ENCODE measurements at places on chromosomes 11 and 22. TPM values are rescaled to one million over a fixed set of nuclear protein-coding genes. Genes with fewer than 3 reads are reported as not detected.

- H3K4me1 ChIP-seq = peaks cover 11% of the 10 kb centered on the region
- peak overlapping the region; percentile 34 for H3K4me3 ChIP-seq
- no peak for DNase-seq
- H3K27me3 ChIP-seq = no peaks in the 10 kb centered on the region
- H3K27ac ChIP-seq = peak overlapping the region; percentile 10
Observed at GRCh38 chr22:36977401-36977861, 41.8 kb downstream of the TST start.

DNA sequence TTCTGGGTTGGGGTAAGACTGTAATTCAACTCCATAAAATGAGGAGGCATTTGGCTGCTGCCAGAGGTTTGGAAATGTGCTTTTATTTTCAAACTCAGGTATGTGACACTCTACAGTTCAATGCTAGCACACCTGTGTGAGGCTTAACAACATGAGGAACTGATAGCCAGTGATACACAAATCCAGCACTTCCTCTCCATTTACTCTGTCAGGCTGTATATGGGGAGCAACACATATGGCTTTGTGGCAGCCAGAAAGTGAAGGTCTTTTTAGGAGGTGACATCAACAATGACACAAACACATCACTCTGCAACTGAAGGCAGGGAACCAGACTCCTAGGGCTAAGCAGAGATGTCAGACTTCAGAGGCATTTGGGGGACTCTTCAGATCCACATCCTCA is 4.6 kb upstream of the LYVE1 start:
- DNase-seq = no peak
- H3K27me3 ChIP-seq = no peaks in the 10 kb centered on the region
- no peak overlapping the region for H3K4me3 ChIP-seq
- no peak overlapping the region for H3K27ac ChIP-seq
- H3K4me1 ChIP-seq = no peaks in the 10 kb centered on the region

The CCDC89 gene
- not detected for total RNA-seq

DNA sequence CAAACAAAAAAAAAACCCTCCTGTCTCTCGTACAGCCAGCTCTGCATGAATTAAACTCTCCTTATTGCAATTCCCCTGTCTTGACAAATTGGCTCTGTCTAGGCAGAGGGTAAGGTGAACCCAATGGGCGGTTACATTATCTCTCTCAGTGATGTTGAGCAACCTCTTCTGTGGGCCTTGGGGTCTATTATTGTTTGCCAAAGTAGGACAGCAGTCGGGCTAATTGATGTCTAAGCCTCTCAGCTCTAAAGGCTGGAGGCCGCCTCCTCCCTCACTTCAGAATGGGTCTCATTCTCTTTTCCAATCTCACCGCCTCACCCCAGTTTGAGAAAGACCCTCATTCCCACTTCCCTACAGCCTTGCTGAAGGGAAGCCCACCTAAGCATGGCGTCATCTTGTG is 1.3 kb upstream of the SLC25A45 start:
- H3K36me3 ChIP-seq = no peaks in the 10 kb centered on the region
- H3K4me1 ChIP-seq = peaks cover 83% of the 10 kb centered on the region
- no peak for DNase-seq

The CFAP68 gene
- total RNA-seq = 22.6 TPM

DNA sequence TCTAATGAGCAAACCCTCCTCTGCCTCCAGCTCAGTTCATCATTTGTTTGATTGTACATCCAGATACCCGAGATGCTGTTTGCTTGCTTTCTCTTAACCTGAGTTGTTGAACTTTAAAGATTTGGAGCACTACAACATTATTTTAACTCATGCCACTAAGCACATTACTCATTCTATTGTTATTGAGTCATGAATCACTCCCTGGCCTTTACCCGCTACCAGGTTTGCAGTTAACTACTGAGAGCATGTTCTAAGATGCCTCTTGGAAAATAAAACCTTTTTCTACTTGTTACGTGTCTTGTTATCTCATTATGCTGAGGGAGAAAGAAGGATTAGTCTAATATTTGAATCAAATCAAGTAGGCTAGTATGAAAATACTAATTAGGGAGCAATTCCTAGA is 720.6 kb upstream of the ANO5 start:
- no peaks in the 10 kb centered on the region for H3K36me3 ChIP-seq
- no peaks in the 10 kb centered on the region for H3K27me3 ChIP-seq
- H3K4me1 ChIP-seq = no peaks in the 10 kb centered on the region
- H3K4me3 ChIP-seq = no peak overlapping the region

The SYT9 gene
- 2.9 TPM for total RNA-seq

GRCh38 chr22:36884349-36885158 is 23.7 kb downstream of the NCF4 start:
- no peaks in the 10 kb centered on the region for H3K36me3 ChIP-seq
- H3K4me3 ChIP-seq = no peak overlapping the region
- no peaks in the 10 kb centered on the region for H3K27me3 ChIP-seq
- no peak overlapping the region for H3K27ac ChIP-seq
- DNase-seq = no peak
- no peaks in the 10 kb centered on the region for H3K4me1 ChIP-seq

GRCh38 chr22:32622744-32623110 is 148.1 kb downstream of the FBXO7 start:
- no peak for DNase-seq
- no peaks in the 10 kb centered on the region for H3K36me3 ChIP-seq
- peak overlapping the region; percentile 93 for H3K27ac ChIP-seq
- no peaks in the 10 kb centered on the region for H3K27me3 ChIP-seq

GRCh38 chr11:70103256-70103975 is 25.3 kb downstream of the ANO1 start:
- DNase-seq = no peak
- no peaks in the 10 kb centered on the region for H3K27me3 ChIP-seq
- peaks cover under 1% of the 10 kb centered on the region for H3K4me1 ChIP-seq
- H3K36me3 ChIP-seq = no peaks in the 10 kb centered on the region
- H3K4me3 ChIP-seq = no peak overlapping the region

- H3K4me3 ChIP-seq = no peak overlapping the region
- no peak overlapping the region for H3K27ac ChIP-seq
- H3K27me3 ChIP-seq = no peaks in the 10 kb centered on the region
- DNase-seq = no peak
- H3K36me3 ChIP-seq = no peaks in the 10 kb centered on the region
Observed at GRCh38 chr11:15189189-15189588, 74.5 kb downstream of the INSC start.

The SLC22A25 gene
- total RNA-seq = 0.98 TPM

- no peak overlapping the region for H3K27ac ChIP-seq
- H3K4me3 ChIP-seq = no peak overlapping the region
- no peaks in the 10 kb centered on the region for H3K27me3 ChIP-seq
- DNase-seq = no peak
Observed at GRCh38 chr22:26286091-26286820, 117.0 kb downstream of the SEZ6L start.

DNA sequence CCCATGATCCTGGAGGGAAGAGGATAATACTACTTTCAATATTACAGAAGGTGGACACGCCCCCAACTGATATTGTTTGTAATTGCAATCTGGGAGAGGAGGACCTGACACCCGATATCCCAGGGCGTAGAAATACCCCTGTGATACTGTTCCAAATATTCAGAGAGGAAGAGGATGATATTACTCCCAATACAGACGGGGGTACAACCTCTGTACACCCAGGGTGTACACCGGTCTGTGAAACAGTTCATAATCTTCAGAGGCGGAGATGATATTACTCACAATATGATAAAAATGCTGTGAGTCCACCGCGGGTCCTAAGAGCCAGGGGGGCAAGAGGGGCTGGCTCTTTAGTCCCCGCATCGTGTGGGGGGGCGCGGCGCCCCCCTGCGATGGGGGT is 57.2 kb upstream of the ALDH3B2 start:
- peaks cover 6% of the 10 kb centered on the region for H3K4me1 ChIP-seq
- H3K27ac ChIP-seq = no peak overlapping the region
- H3K4me3 ChIP-seq = no peak overlapping the region
- no peaks in the 10 kb centered on the region for H3K36me3 ChIP-seq
- H3K27me3 ChIP-seq = no peaks in the 10 kb centered on the region

The KRTAP5-10 gene
- not detected for total RNA-seq

DNA sequence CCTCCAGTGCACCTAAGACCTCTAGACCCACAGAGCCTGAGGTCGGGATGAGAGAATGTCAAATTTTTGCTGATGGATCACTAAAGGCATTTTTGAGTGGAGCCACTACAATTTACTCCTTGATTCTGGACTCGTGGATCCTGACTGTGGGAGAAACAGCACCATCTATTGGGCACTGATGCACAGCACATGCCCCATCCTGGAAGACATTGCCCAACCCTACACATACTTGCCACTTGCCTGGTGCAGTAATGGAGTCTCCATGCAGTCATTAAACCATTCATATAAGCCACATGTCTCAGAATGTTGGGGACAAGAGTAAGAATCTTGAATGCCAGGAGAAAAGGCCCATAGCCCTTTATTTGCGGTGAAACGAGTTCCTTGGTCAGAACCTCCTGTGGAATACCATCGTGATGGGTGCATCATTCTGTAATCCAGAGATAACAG is 103.9 kb downstream of the GGTLC2 start:
- no peaks in the 10 kb centered on the region for H3K27me3 ChIP-seq
- DNase-seq = peak; percentile 49
- no peak overlapping the region for H3K27ac ChIP-seq
- no peak overlapping the region for H3K4me3 ChIP-seq
- no peaks in the 10 kb centered on the region for H3K4me1 ChIP-seq

The POLD4 gene
- total RNA-seq = 80.0 TPM

- no peak for DNase-seq
- H3K4me1 ChIP-seq = no peaks in the 10 kb centered on the region
- H3K27ac ChIP-seq = no peak overlapping the region
- H3K27me3 ChIP-seq = no peaks in the 10 kb centered on the region
- H3K4me3 ChIP-seq = no peak overlapping the region
Observed at GRCh38 chr11:83355391-83355790, 69.2 kb upstream of the CCDC90B start.

DNA sequence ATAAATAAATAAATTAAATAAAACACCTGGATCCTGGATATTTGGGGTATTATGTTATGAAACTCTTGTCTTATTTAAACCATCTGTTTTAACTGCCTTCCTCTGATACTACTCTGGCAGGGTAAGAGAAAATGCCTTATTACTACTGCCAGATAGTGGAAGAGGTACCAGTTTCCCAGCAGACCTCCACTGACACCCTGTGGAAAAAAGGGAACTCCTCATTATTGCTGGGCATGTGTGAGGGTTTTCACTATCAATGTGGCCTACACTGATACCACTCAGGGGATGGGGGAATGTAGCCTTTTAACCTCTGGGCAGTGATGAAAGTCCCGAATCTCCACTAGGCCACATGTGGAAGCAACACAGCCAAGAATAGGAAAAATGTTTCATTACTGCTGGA is 121.0 kb downstream of the LUZP2 start:
- H3K36me3 ChIP-seq = no peaks in the 10 kb centered on the region
- no peaks in the 10 kb centered on the region for H3K4me1 ChIP-seq
- H3K4me3 ChIP-seq = no peak overlapping the region
- no peaks in the 10 kb centered on the region for H3K27me3 ChIP-seq
- no peak overlapping the region for H3K27ac ChIP-seq
- DNase-seq = no peak

DNA sequence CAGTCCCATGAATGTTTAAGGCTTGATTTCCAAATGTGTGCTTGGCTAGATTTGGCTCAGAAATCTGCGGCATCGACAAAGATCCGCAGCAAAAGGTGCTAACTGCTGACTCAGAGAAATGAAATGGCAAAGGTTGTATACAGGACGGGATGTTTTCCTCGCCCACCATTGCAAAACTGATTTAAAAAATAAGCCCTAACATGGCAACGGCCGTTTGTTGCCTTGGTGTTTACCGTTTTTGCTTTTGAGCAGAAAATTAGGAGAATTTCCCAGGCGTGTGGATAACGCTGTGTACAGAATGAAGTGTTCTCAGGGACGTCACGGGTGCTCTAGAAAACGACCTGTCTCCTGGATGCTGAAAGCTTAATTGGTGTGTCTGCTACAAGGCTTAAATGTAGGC is 70.2 kb downstream of the ARHGAP8 start:
- H3K4me3 ChIP-seq = no peak overlapping the region
- no peaks in the 10 kb centered on the region for H3K36me3 ChIP-seq
- no peak overlapping the region for H3K27ac ChIP-seq
- DNase-seq = no peak
- H3K27me3 ChIP-seq = no peaks in the 10 kb centered on the region
